ENCODE measurements at places on chromosomes 7 and 10.

GRCh38 chr10:121698336-121698735 lies 100.1 kb upstream of the FGFR2 start:
- no peak for DNase-seq

DNA sequence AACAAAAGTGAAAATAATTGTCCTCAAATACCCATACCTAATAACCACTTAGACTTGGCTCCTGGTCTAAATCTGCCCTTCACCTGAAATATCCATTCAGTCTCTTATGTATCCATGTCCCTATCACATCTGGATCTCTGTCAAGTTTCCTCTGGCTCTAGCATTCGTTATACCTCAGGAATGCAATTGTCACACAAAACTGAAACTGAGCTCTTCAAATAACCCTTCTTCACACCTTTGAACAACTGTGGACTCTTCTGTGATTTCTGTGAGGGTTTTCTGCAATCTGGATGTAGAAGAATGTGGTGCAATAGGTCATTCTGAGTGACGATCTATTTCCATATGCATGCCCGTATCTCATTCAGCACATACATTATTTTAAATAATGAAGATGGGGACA lies 53.5 kb upstream of the FGL2 start:
- no peak for DNase-seq

DNA sequence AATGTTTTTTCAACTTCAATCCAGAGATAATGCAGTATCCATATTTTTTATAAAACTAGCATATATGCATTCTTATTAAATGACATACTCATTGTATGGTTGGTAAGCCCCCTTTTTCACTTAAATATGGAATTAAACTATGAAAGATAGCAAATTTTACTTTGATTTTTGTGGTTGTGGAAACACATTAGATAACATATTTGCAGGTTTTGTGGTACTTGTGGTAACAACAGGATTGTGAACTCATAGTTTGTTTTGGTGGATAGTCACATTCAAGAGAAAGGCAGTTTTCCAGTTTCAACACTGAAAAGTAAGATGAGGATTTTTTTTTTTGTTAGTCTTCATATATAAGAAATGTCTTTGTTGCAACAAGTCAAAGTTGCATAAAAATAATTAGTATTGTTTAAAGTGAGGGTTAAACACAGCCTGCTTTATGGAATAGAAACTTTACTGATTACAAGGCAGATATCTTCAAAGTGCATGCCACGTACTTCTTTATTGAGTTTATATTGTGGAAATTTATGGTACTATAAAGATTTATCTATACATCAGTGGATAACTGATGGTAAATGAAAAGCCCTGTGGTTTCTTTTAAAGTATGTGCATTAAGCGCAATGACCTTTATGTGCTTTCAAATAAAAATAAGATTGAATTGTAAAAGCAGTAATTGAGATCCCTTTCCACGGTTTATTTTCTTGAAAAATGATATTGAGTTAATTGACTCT lies 39.7 kb upstream of the SEMA3D start:
- no peak for DNase-seq

GRCh38 chr10:133164816-133165555 lies 5.0 kb downstream of the KNDC1 start:
- no peak for DNase-seq

- no peak for DNase-seq
These were observed 242.6 kb downstream of the MAD1L1 start for GRCh38 chr7:1990001-1990670.
